ENCODE measurements at places on chromosomes 11 and 22.
A peak's percentile ranks its signal among the peaks of the same experiment; 100 is the strongest.

DNA sequence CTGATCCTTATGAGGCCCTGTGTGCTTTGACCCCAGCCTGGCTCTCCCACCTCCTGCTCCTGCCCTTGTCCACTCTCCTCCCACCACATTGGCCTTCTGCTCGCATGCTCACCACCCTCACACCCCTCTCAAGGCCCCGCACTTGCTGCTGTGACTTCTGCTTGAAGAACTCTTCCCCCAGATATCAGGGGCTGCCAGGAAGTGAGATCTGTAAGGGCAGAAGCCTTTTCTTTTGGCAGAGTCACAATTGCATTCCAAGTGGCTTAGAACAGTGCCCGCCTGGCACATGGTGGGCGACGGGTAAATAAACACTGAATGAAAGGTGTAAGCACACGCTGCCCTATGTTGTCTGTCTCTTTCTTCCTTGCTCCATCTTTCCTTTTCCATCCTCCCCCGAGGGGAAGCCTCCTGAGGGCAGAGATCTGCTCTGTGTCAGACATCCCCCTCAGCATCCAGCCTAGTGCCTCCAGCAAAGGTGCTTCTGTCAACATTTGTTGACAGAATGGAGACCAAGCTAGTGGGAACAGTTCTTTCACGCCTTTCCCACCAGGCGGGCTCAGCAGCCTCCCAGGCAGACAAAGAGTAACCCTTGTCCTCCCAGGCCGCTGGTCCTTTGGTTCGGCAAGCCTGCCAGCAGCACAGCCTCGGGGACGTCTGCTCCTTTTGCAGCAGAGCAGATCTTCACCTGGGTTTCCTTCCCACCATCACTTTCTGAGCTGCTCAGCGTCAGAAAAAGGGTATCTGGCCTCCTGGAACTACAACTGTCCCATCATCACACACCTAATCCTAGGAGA lies 10.0 kb upstream of the PEX26 start:
- H3K27ac ChIP-seq = no peak overlapping the region
- no peak for DNase-seq
- H3K36me3 ChIP-seq = no peaks in the 10 kb centered on the region
- no peaks in the 10 kb centered on the region for H3K4me1 ChIP-seq
- H3K4me3 ChIP-seq = no peak overlapping the region

GRCh38 chr11:87628026-87628580 lies 547.1 kb downstream of the RAB38 start:
- H3K36me3 ChIP-seq = no peaks in the 10 kb centered on the region

DNA sequence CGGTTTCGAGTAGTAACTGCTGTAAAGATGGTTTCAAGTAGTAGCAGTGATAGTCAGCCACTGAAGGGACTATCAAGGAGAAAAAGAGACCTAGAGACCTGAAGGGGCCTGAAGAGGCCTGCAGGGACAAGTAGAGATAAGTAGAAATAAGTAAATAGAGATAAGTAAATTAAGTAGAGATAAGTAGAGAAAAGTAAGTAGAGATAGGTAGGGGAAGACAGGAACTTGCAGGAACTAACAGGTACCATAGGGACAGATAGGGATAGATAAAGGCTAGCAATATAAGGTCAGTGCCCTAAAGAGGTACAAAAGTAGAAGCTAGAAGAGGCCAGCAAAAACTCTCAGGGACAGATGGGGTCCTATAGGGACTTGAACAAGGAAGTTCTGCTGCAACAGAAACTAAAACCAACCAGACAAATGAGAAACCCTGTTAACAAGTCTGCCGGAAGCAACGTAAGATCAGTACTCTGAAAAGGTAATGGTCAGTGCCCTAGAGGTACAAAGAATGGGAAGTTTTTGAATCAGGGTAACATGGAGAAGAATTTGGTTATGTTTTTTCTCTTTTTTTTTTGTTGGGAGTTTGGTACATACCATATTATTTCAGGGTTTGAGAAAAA lies 9.6 kb upstream of the SC5D start:
- H3K36me3 ChIP-seq = no peaks in the 10 kb centered on the region
- no peaks in the 10 kb centered on the region for H3K4me1 ChIP-seq
- H3K4me3 ChIP-seq = no peak overlapping the region
- H3K27me3 ChIP-seq = peaks cover 18% of the 10 kb centered on the region
- no peak overlapping the region for H3K27ac ChIP-seq

- DNase-seq = no peak
- no peak overlapping the region for H3K4me3 ChIP-seq
- H3K27me3 ChIP-seq = no peaks in the 10 kb centered on the region
- H3K36me3 ChIP-seq = no peaks in the 10 kb centered on the region
- no peaks in the 10 kb centered on the region for H3K4me1 ChIP-seq
Measured at GRCh38 chr11:31397239-31397834, 27.7 kb downstream of the DNAJC24 start.

GRCh38 chr11:33258631-33259205 lies 1.5 kb downstream of the HIPK3 start:
- H3K4me3 ChIP-seq = peak overlapping the region; percentile 89
- no peaks in the 10 kb centered on the region for H3K36me3 ChIP-seq
- H3K27me3 ChIP-seq = no peaks in the 10 kb centered on the region
- peak overlapping the region; percentile 96 for H3K27ac ChIP-seq

DNA sequence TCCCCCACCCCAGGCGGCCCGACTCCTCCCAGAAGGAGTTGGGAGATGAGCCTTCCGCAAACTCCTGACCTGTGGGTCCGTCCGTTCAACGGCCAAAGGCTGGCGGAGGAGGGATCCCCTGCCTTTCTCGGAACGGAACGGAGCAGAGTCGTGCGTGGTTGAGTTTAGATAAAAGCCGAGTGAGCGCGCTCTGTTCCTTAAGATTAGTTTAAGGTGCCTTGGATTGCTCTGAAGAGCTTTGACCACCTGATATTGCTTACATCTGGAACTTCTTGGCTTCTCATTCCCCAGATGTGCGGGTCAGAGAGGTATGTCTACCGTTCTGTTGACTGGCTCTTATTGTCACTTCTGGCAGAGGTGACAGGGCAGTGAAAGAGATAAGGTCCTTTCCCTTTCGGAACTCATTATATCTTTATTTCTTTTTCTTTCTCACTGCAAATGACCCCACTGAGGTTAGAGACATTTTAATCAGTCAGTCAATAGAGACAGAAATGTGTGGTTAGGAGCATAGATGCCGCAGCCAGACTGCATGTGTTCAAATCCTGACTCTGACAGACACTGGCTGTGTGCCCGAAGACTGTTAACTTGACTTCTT lies at the start of gene TRIM6:
TSS of gene TRIM6 (plus strand) at position 31 of the 595 bp plus-strand sequence. CDS start at position 292, 261 bp downstream.
- DNase-seq = no peak
- H3K4me3 ChIP-seq = peak within 1 kb of the TSS; percentile 70
- H3K4me1 ChIP-seq = no peaks in the 10 kb centered on the region

- no peak overlapping the region for H3K27ac ChIP-seq
- no peaks in the 10 kb centered on the region for H3K36me3 ChIP-seq
- H3K4me1 ChIP-seq = peaks cover 14% of the 10 kb centered on the region
Measured at GRCh38 chr11:10298342-10298741, 4.3 kb upstream of the SBF2 start.

GRCh38 chr22:37824674-37825641 lies 1.8 kb downstream of the GALR3 start:
- DNase-seq = no peak
- H3K4me1 ChIP-seq = no peaks in the 10 kb centered on the region
- no peaks in the 10 kb centered on the region for H3K36me3 ChIP-seq
- H3K27me3 ChIP-seq = no peaks in the 10 kb centered on the region

DNA sequence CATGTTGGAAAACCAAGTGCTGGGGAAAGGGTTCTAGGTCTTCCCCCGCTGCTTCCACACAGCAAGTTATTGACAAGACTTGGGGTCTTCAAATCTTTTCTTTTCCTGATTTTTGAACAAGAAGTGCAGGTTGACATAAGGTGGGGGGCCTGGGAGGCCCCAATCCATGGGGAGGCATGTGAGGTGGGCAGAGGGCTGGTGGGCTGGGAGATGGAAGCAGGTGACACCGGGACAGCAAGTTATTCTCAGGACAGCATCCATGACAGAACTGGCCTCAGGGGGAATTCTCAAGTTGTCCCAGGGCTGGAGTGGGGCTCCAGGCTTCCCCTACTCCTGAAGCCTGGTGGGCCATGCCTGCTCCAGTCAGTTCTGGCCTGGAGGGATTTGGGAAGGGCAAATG lies 5.5 kb downstream of the FGF19 start:
- H3K27ac ChIP-seq = no peak overlapping the region
- no peak overlapping the region for H3K4me3 ChIP-seq
- no peaks in the 10 kb centered on the region for H3K36me3 ChIP-seq
- H3K27me3 ChIP-seq = peaks cover 71% of the 10 kb centered on the region

DNA sequence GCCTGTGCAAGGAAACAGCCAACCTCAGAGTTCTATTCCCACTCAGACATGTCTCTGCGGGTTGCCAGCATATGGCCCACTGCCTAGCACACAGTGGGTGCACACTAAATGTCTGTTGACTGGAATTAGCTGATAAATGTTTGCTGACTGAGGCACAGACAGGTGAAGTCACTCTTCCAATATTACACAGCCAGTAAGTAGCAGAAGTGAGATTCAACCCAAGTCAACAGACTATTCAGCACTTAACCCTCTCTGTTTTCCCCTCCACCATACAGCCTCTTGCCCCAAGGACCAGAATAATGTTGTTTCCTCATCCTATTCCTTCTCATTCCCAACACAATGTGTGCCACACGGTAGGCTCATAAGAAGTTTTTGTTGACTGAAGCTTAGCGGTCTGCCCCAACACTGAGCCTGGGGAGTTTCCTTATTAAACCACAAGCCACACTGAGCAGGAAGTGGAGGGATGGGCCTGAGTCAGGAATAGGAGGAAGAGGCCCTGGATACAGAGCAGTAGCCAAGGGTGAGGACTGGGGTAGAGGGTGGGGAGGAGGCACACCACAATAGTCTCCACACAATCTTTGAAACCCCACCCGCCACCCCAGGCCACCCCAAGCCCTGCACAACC lies 15.7 kb upstream of the IL10RA start:
- peaks cover 39% of the 10 kb centered on the region for H3K4me1 ChIP-seq
- H3K36me3 ChIP-seq = no peaks in the 10 kb centered on the region
- no peaks in the 10 kb centered on the region for H3K27me3 ChIP-seq
- no peak overlapping the region for H3K4me3 ChIP-seq
- peak overlapping the region; percentile 50 for H3K27ac ChIP-seq
